ENCODE measurements at places on chromosomes 16 and 17.

DNA sequence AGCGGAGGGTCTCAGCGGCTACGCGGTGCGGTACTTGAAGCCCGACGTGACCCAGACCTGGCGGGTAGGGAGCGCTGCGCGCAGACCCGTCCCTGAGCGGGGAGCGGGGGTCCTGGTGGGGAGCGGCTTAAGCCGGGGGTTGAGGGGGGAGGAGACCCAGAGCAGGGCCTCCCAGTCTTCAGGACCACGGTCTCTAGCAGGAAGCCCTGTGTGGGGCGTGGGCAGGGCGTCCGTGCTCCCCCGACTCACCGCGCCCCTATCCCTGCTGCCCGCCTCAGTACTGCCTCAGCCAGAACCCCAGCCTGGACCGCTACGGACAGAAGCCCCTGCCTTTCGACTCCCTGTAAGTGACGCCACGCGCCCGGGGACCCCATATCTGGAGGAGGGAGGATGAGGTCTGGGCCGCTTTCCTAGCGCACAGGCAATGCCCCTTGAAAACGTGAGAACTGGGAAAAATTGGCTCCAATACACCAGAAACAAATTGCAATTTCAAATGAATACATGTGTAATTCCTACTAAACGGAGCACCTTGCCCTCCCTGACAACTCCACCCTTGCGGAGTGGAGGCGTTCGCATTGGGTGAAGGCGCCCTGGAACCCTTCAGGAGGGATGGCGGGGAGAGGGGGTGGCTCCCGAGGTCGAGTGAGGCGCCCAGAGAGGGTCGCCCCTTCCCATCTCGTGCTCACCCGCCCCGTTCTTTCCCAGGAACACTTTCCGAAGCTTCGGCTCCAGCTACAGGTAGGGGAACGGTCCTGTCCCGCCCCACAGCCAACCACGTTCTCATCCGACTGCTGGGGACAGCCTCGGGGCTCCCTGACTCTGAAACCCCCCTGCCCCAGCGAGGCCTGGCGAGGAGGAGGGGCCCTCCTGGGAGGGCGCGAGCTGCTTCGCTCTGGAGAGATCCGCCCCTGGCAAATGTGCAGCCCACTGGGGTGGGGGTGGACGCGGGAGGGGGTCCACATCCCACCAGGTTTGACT, 14.6 kb upstream of the CNGB1 start:
- H3K4me3 ChIP-seq, result peak overlapping the region; percentile 67
- H3K4me1 ChIP-seq, result peaks cover 16% of the 10 kb centered on the region
- peak; percentile 43 for DNase-seq
- H3K27ac ChIP-seq, result peak overlapping the region; percentile 53

DNA sequence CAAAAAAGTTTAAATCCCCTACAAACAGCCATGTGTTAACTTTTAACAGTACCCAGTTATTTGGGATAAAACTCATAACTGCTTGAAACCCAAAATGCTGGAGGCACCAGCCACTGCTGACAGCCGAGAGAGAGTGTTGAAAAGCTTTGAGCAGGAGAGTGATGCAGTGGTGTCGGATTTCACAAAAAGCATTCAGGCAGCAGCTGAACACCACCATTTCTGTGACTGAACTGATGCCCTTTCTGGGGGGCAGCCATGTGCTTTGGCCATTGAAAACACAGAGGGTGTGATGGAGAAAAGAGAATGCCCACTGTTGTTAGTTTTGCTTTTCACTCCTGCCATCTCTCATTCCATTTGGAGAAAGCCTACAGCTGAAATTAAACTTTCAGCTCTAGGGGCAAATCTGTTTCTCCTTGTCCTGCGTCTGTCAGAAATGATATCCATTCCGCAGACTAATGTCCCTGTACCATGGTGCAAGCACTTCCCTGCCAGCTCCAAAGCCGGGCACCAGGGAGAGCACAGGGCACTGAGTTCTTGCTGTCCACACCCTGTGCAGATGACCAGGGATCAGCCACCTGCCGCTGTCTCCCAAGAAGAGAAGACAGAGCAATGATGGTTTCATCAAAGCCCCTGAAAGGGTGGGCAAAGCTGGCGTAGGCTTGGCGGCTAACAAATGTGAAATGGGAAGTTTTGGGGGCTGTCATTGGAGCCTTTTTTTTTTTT, 16.6 kb upstream of the MLYCD start:
- no peaks in the 10 kb centered on the region for H3K4me1 ChIP-seq
- no peak for DNase-seq
- H3K36me3 ChIP-seq, result no peaks in the 10 kb centered on the region
- H3K27me3 ChIP-seq, result no peaks in the 10 kb centered on the region

DNA sequence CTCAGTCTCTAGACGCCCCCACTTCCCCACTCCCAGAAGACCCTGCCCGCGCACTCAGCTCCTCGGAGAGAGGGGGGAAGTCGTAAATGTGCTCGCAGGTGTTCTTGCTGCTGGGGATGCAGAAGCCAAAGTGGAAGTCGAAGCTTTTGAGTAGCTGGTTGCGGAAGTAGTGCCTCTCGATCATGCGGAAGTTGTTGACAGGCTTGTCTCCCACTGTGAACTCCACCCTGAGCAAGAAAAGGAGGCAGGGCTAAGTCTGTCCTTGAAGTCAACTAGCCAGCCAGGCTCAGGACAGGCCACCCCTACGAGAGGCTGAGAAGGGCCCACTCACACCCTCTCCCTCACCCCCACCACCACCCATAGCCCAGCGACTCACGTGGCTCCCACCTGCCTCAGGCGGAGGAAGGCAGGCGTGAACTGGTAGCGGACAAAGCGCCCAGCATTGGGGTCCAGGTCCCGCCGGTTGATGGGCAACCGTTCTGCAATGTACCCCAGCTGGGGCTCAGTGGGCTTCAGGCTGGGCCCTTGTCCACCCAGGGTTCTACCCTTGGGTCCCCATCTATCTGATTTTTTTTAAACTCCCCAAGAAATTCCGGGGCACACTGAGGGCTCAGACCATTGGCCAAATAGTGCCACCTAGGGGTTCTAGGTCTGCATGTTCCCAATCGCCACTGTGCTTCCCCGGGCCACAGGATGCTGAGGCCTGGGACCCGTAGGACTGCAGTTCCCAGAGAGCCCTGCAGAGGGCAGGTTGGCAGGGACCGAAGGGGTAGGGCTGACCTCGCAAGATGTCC, 4.6 kb downstream of the UNC119 start:
- no peaks in the 10 kb centered on the region for H3K27me3 ChIP-seq
- peaks cover 12% of the 10 kb centered on the region for H3K36me3 ChIP-seq
- no peak overlapping the region for H3K4me3 ChIP-seq
- H3K27ac ChIP-seq, result peak overlapping the region; percentile 21
- DNase-seq, result peak; percentile 82
- H3K4me1 ChIP-seq, result peaks cover 39% of the 10 kb centered on the region

GRCh38 chr16:89924925-89925307, 1.8 kb downstream of the TUBB3 start:
- no peak overlapping the region for H3K4me3 ChIP-seq
- H3K36me3 ChIP-seq, result no peaks in the 10 kb centered on the region
- H3K27me3 ChIP-seq, result peaks cover 68% of the 10 kb centered on the region
- H3K27ac ChIP-seq, result no peak overlapping the region

- no peak for DNase-seq
- no peaks in the 10 kb centered on the region for H3K27me3 ChIP-seq
- H3K27ac ChIP-seq, result no peak overlapping the region
- no peaks in the 10 kb centered on the region for H3K4me1 ChIP-seq
- no peak overlapping the region for H3K4me3 ChIP-seq
Measured at GRCh38 chr17:37888881-37889280, 35.3 kb upstream of the TBC1D3K start.

DNA sequence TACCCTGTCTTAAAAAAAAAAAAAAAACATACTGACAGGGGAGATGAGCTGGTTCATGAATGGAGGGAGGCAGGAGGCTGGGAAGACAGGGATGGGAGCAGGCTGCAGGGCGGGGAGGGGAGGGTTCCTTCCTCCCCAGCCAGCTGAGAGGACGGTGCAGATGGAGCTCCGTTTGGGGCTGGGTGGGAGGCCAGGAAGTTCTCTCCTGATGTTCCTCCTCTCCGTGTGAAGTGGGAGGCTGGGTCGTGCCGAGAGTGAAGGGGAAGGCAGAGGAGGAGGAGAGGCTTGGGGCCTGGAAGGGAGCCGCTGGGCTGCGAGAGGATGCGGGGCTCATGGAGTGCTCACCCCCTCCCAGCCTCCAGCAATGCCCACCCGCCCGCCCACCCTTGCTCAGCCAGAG, 21.3 kb downstream of the SBK1 start:
- no peak overlapping the region for H3K4me3 ChIP-seq
- peak; percentile 20 for DNase-seq
- no peaks in the 10 kb centered on the region for H3K36me3 ChIP-seq
- H3K27me3 ChIP-seq, result no peaks in the 10 kb centered on the region
- no peak overlapping the region for H3K27ac ChIP-seq

DNA sequence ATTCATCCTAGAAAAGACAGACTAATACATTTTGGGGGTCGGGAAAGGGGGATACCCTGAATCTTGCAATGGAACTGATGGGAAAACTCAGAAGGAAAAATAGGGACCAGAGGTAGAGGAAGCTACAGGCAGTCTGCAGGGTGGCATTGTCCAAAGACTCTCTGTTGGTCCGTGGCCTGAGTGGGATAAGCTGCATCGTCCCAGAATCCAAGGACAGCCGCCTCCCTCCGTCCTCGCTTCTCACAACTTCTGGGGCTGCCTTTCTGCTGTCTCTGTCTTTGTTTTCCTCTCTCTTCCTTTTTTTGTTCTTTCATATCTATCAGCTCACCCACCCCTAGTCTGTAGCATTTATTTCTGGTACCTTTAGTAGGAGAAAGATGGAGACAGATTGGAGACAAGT, 1052.6 kb upstream of the RBFOX1 start:
- H3K36me3 ChIP-seq, result no peaks in the 10 kb centered on the region
- no peak overlapping the region for H3K4me3 ChIP-seq
- H3K4me1 ChIP-seq, result no peaks in the 10 kb centered on the region
- H3K27me3 ChIP-seq, result no peaks in the 10 kb centered on the region
- DNase-seq, result no peak

DNA sequence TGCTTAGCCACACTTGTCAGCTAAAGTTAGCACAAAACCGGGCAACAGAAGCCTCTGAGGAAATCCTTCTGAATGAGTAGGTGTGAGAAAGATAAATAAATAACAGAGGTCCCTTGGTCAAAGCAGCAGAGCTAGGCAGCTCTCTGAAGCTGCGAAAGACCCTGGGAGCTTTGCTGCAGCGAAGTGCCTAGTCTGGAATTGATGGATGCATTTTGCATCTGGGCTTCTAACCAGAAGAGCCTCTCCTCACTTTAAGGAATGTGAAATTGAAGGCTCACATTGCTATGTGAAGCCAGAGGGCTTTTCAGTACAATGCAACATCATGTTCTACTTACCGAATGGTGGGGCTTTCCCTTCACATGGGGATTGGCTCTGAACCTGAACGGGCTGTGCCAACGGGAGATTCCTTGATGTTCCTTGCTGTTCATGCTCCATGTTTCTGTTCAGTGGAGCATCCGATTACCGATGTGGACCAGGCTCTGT, 274.6 kb downstream of the HS3ST3B1 start:
- no peak for DNase-seq
- H3K4me1 ChIP-seq, result no peaks in the 10 kb centered on the region
- H3K36me3 ChIP-seq, result no peaks in the 10 kb centered on the region
- no peaks in the 10 kb centered on the region for H3K27me3 ChIP-seq
- H3K4me3 ChIP-seq, result no peak overlapping the region
- no peak overlapping the region for H3K27ac ChIP-seq

DNA sequence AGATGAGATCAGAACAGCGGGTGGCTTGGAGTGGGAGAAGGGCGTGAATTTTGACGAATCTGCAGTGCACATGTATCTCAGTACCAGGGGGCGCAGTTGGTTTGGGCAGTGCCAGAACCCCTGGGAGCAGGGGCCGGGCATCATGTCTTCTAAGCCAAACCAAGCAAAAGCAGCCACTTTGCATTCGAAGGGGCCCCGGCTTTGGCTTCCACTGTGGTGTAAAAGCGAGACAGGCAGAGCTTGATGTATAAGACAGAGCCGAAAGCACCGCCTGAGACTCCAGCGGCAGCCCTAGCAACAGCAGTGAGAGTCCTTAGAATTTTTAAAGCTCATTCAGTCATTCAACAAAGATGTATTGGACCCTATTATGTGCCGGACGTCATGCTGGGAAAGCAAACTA, 3.8 kb upstream of the XYLT1 start:
- H3K27me3 ChIP-seq, result peaks cover 28% of the 10 kb centered on the region
- H3K4me3 ChIP-seq, result no peak overlapping the region
- no peaks in the 10 kb centered on the region for H3K36me3 ChIP-seq
- no peak overlapping the region for H3K27ac ChIP-seq
- DNase-seq, result no peak

GRCh38 chr16:27945233-27945973, 118.1 kb downstream of the GSG1L start:
- no peaks in the 10 kb centered on the region for H3K27me3 ChIP-seq
- H3K27ac ChIP-seq, result no peak overlapping the region
- no peak overlapping the region for H3K4me3 ChIP-seq
- H3K36me3 ChIP-seq, result no peaks in the 10 kb centered on the region
- no peak for DNase-seq

DNA sequence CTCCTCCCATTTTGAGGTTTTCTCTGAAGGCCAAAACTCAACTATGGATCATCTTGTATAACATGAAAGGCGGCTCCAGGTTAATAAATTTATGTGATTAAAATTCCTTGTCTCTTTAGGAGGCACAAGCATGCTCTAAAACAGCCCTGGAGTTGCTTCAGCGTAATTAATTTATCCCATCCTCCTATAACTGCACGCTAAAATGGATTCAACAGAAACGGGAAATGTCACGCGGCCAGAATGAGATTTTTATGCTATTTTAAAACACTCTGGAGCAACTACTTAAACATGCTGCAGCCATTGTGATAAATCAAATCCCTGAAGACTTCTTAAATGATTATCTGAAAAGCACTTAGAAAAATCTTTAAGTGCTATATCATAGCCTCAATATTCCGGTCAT, 106.6 kb downstream of the ADAMTS18 start:
- H3K4me3 ChIP-seq, result no peak overlapping the region
- H3K36me3 ChIP-seq, result no peaks in the 10 kb centered on the region
- no peak for DNase-seq
- H3K4me1 ChIP-seq, result no peaks in the 10 kb centered on the region
- H3K27ac ChIP-seq, result no peak overlapping the region
- no peaks in the 10 kb centered on the region for H3K27me3 ChIP-seq

GRCh38 chr16:64648282-64648681, 473.6 kb downstream of the CDH11 start:
- H3K4me3 ChIP-seq, result no peak overlapping the region
- no peak overlapping the region for H3K27ac ChIP-seq
- no peaks in the 10 kb centered on the region for H3K4me1 ChIP-seq

DNA sequence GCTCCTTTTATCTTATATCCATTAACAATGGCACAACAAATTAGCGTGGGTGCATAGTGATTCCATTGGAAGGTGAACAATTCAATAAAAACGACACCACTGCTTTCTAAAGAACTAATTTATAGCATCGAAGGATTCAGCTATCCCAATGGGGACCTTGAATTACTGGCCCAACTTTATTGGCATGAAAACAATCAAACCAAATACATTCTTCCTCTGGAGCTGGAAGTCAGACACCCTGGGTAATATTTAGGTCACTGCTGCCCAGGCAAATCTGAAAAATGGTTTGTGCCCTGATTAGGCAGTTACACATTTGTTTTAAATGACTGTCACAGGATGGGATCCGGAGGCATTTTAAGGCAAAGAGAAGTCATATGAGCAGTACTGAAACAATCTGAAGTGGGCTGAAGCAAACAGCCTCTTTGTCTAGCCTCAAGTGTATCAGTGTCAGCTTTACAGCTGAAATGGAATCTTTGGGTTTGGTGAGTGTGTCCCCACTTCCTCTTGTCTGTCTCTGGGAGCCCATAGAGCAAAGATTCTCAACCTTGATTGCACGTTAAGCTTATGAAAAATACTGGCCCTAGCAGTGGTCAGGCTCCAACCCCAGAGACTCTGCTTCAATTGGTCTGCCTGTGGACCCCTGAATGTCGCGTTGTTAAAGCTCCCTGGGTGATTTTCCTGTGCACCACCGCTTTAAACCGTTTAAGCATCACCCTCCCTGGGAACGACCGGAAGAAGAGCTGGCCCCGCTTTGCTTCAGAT, 30.3 kb downstream of the CDK5R1 start:
- H3K4me3 ChIP-seq, result no peak overlapping the region
- H3K36me3 ChIP-seq, result no peaks in the 10 kb centered on the region
- peaks cover 19% of the 10 kb centered on the region for H3K4me1 ChIP-seq
- no peak for DNase-seq
- no peaks in the 10 kb centered on the region for H3K27me3 ChIP-seq
